ENCODE measurements at places on chromosomes 11 and 22.

- no peak for DNase-seq
These were observed 73.3 kb downstream of the FAM76B start for GRCh38 chr11:95716266-95716665.

DNA sequence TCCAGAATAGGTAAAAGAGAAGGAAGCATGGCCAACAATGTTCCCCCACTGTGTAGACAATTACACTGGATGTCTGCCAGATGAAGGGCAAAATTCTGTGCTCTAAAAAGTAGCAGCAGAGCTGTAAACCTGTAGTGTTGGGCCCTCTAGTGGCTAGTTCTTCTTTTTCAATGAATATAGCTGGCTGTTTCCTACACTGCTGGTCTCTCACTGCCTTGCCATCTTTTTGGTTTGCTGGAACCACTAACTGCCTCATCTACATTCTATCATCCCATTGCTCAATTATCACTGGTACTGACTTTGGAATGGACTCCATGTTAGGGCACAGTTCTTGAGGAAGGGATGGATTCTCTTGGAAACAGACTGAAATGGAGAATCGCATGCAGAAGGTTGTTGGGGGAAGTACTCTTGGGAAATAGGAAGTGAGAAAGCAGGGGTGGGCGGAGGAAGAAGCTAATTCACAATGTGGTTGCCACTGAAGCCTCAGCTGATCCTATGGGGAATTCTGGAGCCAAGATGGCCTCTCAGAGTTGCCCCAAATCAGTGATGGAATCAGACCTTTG is 17.9 kb downstream of the KCNE3 start:
- no peak for DNase-seq

GRCh38 chr22:45497351-45498145 is 5.1 kb upstream of the FBLN1 start:
- no peak for DNase-seq

GRCh38 chr22:46432164-46433068 is 96.9 kb downstream of the TRMU start:
- no peak for DNase-seq

DNA sequence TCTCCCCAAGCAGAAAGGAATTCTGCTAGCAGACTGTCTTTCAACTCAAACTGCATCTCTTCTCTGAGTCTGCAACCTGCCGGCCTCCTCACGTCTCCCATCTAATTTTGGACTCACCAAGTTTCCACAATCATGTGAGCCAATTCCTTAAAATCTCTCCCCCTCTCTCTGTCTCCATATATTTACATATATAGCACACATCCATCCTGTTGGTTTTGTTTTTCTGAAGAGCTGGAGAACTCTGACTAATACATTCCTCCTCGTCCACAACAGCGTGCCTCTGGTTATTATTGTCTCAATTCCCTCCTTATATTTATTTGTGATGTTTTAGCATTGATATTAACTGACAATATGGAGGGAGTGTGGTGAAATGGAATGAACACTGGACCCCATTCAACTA is 29.6 kb upstream of the FJX1 start:
- DNase-seq = no peak

DNA sequence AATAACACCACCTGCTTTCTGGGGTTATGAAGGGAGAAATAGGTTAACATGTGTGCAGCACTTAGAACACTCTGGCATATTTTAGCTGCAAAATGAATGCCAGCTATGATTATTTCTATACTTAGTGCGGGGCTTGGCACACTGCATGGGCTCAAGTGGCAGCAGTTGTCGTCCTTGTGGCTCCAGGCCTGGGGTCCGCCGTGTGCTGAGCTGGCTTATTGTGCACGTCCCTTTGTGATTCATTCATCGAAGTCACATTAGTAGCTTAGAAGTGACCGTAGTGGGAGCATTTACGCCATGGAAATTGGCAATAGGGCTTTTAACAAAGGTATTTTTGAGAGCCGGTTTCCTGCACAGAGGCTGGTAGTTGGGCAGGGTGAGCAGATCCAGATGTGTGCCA is 4.2 kb downstream of the RASD2 start:
- no peak for DNase-seq

- DNase-seq = no peak
These were observed at the start of gene SLC1A2 for GRCh38 chr11:35419184-35419829. Gene SLC1A2 (minus strand): TSS chr11:35419558. CDS start chr11:35418966, 592 bp downstream.

DNA sequence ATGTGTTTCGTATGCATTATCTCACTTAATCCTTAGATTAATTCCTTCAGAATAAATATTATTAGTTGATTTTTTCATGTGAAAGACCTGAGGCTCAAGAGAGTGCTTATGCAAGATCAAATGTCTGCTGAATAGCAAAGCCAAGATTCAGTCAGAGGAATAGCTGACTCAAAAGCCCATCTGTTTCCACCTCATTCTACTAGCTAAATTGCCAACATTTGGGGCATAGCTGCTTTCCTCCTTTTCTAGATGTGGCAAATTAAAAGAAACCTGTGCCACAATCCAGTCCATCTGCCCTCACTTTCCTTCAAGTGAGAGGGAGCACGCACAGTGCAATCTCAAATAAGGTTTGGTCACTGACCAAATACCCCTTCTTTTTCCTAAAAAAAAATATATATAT is 121.1 kb downstream of the PAX6 start:
- no peak for DNase-seq

DNA sequence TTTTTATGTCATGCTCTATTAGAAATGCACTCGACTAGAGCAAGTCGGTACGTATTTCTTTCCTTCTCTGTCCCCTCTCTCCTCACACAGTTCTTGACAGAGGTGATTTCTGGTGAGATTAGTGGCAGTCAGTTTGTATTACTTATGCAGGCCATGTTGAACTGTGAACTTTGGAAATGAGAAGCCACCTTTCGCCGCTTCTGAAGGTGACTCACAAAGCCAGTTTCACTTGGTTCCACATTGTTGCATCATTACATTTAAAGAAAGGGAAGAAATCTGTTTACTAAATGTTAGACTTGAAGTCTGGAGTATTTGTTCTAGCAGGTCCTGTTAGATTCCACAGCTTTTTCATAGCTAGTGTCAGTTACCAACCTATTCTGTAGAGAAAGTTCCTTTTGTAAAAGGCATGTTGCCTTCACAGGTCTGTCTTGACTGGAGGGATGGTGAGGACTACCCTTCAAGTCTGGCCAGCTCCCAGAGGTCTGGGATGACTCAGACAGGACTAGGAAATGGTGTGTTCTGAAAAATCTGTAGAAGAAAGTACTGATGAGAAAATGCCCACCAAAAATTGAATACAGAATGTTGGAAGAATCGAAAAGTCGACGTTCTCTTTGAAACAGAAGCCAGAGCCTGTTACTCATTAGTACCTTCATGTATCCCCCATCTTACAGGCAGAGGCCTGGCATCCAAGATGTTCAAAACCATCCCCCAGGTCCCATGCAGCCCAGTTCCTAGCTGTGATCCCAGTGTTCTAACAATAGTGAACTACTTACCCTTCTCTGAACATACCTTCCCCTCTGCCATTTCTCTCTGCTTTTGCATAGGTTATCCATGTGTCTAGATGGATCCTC is 181.4 kb downstream of the DBX1 start:
- DNase-seq = no peak

DNA sequence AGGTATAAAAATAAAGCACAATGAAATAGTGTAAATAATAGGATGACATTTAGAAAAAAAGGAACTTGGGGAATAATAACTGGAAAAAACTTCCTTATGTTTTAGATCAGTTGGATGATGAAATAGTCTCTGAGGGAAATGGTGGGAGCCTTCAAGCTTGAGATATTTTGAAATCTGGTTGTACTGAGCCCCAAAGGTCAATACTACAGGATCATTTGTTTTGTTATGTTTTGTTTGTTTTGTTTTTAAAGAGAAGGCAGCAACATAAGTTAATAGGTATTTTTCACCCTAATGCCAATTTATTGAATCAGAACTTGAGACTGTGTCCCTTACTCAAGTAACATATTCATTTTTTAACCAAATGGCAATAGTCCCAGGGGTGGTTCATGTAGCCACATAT is 393.1 kb downstream of the ETS1 start:
- no peak for DNase-seq

GRCh38 chr22:38412435-38413084 is 42.4 kb downstream of the KCNJ4 start:
- no peak for DNase-seq

DNA sequence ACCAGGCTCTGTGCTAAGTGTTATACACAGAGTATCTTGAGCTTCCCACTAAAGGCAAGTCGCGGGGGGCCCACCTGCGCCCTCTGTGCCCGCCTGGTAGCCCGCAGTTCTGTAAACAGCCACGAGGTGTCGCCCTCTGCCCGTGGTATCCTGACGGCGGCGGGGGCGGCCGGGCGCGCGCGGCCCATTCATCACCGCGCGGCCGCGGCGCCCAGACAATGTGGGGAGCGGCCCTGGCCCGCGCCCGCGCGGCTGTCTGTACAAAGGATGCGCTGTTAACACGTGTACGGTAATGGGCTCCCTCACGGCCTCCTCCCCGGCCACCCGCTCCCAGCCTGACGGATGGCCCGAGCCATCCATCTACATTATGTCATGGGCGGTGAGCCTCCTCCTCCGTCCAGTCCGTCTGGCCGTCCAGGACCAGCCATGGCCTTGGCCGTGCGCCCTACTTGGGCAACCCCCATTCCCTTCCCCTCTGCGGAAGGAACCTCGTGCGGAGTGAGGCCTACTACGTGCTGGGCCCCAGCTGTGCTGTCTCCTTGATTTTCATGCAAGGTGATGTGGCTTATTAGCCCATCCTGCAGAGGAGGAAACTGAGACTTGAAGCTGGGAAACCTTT is 99.4 kb downstream of the MIAT start:
- peak; percentile 45 for DNase-seq

DNA sequence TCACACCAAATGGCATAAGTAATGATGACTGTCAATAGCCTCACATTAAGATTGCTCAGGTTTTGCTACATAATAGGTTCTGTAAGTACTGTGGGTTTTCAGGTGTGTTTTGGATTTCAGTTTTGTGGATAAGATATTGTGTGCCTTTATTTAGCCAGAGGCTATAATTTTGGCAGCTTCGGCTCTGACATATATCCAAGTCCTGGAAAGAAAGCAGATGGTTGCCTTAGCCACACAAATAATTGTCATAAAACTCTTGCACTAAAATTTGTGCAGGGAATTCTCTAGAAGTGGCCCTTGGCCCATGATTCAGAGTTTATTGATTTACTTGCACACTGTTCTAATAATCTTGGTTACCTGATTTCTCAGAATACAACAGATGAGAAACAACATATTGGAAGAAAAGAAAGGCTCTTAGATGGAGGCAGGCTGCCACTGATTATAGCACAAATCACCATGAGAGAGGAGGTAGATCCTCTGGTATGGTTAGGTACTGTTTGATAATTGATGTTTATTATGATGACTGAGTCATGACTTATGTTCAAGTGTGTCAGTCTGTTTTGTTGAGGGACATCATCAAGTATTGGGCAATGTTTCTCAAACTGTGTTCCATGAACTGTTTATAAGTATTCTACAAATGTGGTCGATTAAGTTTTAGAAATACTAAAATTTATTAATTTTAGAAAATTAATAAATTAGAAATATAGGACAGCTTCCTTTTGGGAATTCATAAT is 9.6 kb downstream of the REXO2 start:
- DNase-seq = no peak

DNA sequence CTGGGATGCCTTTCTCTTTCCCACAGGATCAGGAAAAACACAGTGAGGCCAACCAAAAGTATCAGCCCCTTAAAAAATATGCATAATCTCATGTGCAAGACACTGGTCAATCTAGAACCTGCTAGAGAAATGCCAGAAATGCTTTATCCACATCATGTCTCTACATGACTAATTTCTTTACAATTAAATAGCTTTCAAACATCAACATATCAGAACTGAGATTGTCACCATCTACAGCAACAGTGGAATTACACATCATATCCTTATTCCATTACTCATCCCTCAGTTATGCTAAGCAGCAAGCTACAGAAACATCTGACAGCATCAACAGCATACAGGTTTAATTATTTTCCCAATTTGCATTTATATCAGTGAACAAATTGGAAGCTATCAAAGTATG is 78.8 kb downstream of the DDIAS start:
- no peak for DNase-seq

- DNase-seq = no peak
These were observed at the start of gene MRGPRF for GRCh38 chr11:69013009-69013951. Gene MRGPRF (minus strand): TSS chr11:69013246. CDS start chr11:69009901, 3,345 bp downstream.

DNA sequence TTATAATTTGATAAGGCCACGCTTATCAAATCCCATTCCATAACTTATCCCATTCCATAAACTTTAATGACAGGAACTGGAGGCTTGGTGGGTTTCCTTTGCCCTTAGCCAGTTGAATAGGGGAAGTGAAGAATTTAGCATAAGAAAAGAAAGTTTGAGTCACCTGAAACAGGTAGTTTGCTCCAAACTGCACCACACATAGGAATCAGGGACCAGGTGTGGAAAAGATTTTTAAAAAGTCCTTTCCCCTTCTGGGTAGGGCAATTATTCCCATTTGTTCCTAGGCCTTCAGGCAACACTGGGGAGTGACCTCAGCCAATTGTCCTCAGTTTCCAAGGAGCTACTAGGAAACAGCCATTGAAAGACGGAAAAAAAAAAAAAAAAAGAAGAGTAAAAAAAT is 525.7 kb upstream of the CNTN5 start:
- no peak for DNase-seq

GRCh38 chr11:77269484-77270123 is 31.9 kb downstream of the GDPD4 start:
- DNase-seq = no peak

GRCh38 chr11:44180107-44180506 is 84.6 kb downstream of the EXT2 start:
- no peak for DNase-seq

DNA sequence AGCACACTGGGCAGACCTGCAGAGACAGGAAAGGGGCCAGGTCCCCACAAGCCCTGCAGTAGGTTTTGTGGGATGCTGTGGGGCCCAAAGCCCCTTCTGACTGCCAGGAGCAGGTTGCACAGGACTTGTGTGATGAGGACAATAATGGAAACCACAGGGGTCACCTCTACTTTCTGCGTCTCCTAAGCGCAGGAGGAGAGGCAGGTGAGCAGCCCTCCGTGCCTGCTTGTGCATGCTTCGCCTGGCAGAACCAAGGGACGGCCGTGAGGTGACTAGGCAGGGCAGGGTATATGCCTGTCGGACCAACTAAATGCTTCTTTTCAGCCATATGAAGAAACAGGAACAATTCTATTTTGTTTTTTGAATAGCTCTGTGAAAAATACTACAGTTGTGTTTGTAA is 77.9 kb upstream of the PITPNB start:
- DNase-seq = no peak

DNA sequence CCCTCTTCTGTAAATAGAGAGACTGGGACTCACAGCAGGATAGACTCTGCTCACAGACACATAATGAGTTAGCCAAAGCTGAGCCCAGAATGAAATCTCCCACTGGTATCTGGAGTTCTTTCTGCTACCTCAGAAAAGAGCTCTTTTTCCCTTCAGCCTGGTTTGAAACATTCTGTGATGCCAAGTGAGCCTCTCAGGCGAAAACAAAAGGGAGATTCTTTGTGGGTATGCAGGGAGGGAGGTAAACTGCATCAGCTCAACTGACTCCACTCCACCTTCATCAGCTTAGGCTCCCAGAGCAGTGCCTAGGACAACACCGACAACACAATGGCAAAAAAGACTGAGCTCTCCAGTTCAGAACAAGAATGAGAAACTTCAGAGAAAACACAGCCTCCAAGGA is 55.1 kb upstream of the SCUBE2 start:
- no peak for DNase-seq

- DNase-seq = no peak
These were observed 7.5 kb upstream of the PPARA start for GRCh38 chr22:46142548-46143490.

All from central memory CD8-positive, alpha-beta T cell (primary cell).